ENCODE measurements at places on chromosomes 4 and X.

- no peak for DNase-seq
Observed at GRCh38 chr4:109298279-109299010, 4.0 kb downstream of the COL25A1 start.

DNA sequence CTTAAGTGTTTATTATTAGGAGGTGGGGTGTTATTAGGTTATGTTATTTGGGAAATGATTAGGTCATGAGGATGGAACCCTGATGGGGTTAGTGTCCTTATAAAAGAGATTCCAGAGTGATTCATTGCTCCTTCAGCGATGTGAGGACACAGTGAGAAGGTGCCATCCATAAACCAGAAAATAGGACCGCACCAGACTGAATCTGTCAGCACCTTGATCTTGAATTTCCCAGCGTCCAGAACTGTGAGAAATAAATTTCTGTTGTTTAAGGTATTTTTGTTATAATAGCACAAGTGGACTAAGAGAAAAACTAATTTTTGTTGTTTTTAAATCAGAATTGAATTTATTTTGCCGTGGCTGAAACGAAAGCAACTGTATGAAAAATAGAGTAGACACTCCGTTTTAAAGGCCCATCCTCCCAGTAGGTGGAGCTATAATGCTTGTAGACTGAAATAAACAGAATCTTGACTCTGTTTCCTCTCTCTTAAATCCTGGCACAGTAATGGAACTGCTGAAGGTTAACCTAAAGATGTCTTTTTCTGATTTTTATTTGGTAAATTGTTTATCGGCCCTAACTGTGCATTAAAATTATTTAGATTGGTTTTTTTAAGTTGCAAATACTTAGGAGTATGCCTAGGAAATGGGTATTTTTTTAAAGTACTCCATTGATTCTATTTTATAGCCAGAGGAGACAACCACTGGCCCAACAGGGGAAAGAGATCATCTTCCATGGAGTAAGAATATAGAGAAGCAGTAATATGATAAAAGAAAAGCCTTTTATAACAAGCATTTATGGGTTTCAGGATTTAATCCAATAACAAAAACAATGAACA, 133.2 kb upstream of the ADAMTS3 start:
- DNase-seq, result no peak

DNA sequence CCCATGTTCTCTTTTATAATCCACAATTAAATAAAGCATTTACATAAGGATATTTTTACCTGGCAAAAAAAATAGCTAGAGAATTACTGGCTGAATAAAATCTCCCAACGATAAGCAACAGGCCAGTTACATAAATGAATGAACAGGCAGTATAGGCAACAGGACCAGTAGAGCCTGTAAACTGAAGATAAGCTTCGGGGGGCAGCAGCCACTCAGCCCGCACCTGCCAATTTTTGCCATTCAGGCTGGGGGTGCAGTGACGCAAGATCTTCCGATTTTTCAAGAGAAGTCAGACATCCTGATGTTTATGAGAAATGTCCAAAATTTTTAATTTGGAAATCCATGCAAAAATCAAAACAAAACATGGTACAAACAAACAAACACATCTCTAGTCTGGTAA, 49.0 kb upstream of the CDKN2AIP start:
- no peak for DNase-seq

GRCh38 chrX:18885328-18886004, 98.4 kb downstream of the PHKA2 start:
- no peak for DNase-seq

DNA sequence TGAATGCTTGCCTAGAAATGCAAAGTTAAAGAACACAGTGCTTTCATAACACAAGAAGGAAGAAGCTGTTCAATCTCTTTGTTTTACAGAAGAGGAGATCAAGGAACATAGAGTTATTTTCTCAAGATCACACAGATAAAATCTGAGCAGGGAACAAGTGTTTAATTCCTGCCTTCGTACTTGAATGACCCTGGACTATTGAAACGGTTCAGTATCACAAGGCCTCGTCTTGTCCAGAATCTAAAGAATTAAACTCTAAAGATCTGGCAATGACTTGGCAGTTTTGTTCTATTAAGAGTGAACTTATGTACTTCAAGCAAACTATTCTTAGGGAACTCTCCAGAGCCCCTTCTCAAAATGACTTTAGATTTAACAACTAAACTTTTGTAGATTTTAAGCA, 97.7 kb downstream of the ANXA5 start:
- DNase-seq, result no peak

Measured in iPS DF 6.9 (cell line).